ENCODE measurements at places on chromosomes 2 and 18. TPM values are rescaled to one million over a fixed set of nuclear protein-coding genes. Genes with fewer than 3 reads are reported as not detected.

TUBB8B gene
- not detected for total RNA-seq

DNA sequence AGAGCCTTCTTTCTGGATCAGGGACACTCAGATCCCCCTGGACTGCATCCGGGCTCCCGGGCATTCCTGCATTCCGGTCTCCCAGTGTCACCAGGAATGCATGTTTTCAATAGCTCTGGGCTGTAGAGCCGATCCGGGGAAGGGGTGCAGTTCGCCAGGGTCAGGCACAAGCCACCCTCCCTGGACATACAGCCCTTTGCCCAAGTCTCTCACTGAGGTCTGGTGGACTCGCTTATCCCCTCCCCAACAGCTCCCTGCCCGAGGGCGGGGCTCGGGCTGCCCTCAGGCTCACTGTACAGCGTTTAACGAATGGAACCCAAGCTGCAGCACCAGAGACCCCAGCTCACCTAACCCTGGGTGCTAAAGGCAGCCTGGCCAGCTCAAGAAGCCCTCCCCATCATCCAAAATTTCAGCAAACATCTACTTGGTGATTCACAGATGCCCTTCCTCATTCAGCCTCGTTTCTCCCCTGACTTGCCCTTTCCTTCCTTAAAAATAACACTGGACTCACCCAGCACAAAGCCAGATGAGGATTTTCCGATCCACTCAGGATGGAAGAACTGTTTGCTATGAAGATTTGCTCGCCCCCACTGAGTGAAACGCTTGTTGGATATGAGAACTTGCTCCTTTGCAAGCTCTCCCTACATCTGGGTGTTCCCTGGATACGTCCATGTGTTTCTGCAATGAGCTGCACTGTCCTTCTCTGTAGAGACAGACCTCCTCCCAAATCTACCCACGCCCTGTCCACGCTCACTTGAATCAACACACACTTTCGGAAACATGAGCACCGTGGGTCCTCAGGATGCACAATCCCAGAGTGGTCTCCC, 58.1 kb downstream of the PXDN start:
- no peaks in the 10 kb centered on the region for H3K27me3 ChIP-seq
- H3K27ac ChIP-seq, result no peak overlapping the region
- H3K36me3 ChIP-seq, result no peaks in the 10 kb centered on the region
- no peak overlapping the region for H3K4me3 ChIP-seq
- no peaks in the 10 kb centered on the region for H3K4me1 ChIP-seq

DNA sequence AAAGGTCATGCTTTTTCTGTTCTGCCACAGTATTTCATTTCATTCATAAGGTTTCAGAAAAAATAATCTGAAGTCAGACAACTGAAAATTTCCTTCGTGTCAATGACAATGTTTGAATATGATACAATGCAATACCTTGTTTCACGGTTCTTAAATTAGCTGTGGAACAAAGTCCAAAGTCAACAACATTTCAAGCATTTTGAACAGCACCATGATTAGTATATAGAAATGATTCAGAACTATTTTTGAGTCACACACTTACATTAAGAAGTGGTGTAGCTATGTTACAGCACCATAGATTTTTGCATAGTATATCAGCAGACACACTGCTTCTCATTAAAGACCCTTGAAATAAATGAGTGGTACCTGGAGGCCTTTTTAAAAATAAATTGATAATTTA, 178.3 kb upstream of the DSEL start:
- H3K27me3 ChIP-seq, result no peaks in the 10 kb centered on the region
- DNase-seq, result no peak
- H3K27ac ChIP-seq, result no peak overlapping the region
- H3K36me3 ChIP-seq, result no peaks in the 10 kb centered on the region
- no peak overlapping the region for H3K4me3 ChIP-seq

DRC1 gene
- total RNA-seq, result not detected

GRCh38 chr2:204010628-204011560, 74.3 kb downstream of the ICOS start:
- no peak for DNase-seq
- H3K27me3 ChIP-seq, result no peaks in the 10 kb centered on the region
- H3K4me3 ChIP-seq, result no peak overlapping the region
- H3K36me3 ChIP-seq, result no peaks in the 10 kb centered on the region
- H3K4me1 ChIP-seq, result no peaks in the 10 kb centered on the region

Measured in natural killer cell (primary cell).